HFFc6 (cell line): ENCODE measurements at places on chromosomes 12 and 14. TPM values are rescaled to one million over a fixed set of nuclear protein-coding genes. Genes with fewer than 3 reads are reported as not detected.

GRCh38 chr12:126286203-126286602 is 1221.0 kb downstream of the AACS start:
- no peak for DNase-seq

GRCh38 chr14:55513491-55513890 is 66.5 kb upstream of the KTN1 start:
- no peak for DNase-seq

CABP1 gene
- 0.09 to 1.4 TPM (median 0.11 TPM) in 3 replicates for total RNA-seq

GRCh38 chr14:63632932-63633514 is 8.6 kb downstream of the WDR89 start:
- DNase-seq: peak; percentile 40

DNA sequence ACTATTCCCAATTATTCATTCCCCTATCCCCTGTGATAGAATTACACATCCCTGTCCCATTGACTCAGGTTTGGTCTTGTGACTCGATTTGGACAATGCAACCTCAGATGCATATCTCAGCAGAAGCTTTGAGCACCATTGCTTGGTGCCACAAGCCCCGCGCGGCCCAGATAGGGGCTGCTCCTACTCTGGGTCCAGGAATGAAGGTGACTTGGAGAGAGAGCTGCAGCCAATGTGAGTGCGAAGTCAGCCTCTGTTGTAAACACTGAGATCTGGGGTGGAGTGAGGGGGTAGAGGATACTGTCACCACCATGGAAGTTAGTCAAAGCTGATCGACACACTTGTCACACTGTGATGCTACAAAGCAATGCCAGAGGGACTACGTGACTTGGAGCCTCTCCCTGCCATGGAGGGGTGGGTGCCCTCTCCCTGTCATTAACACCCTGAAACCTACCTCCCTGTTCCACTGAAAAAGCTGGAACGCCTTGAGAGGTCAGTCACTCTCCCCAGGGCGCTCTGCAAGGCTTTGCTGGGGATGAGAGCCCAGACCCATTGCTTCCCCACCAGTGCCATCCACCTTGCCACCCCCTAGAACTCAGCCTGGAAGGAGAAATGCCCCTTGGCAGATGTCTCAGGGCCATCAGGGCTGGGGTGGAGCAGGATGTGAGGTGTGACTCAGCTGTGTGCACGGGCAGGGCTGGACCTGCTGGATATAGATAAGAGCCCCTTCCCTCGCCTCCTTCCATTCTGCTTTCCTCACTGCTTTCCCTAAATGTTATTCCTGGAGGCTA is 6.6 kb upstream of the PLEK2 start:
- peak; percentile 20 for DNase-seq

CLEC9A gene
- total RNA-seq: not detected in 3 replicates

GRCh38 chr12:1350055-1350933 is 244.1 kb downstream of the FBXL14 start:
- DNase-seq: peak; percentile 92

- no peak for DNase-seq
Observed at GRCh38 chr14:60652674-60653651, 3.7 kb upstream of the SIX1 start.
